Coronary artery (tissue), 2 donors: ENCODE measurements at places on chromosomes 2 and 18.

GRCh38 chr2:24015562-24016375 is 5.9 kb downstream of the MFSD2B start:
- no peak for DNase-seq

DNA sequence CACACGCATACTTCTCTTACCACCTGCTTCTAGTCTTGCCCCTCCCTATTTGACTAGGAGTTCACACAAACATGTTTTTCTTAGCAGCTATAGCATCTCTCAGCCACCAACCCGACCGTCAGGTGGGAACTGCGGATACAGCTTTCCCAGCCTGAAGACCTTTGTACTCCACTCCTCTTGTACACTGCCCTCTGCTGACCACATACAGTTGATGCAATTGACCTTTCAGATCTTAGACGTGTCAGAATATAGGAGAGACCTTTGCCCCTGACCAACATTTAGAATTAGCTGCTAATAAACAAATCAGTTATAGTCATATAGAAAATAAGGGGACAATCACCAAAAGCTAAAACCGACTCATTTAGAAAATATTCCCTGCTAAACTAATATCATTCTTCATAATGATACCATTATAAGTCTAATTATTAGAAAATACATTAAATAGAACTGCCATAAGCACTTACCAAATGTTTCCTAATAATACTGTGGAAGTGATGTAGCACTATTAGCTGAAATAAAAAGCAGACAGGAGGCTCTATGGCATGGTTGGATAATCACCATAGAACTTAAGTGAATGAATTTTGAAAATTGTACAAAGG is 208.4 kb downstream of the RAD51AP2 start:
- DNase-seq, result no peak

DNA sequence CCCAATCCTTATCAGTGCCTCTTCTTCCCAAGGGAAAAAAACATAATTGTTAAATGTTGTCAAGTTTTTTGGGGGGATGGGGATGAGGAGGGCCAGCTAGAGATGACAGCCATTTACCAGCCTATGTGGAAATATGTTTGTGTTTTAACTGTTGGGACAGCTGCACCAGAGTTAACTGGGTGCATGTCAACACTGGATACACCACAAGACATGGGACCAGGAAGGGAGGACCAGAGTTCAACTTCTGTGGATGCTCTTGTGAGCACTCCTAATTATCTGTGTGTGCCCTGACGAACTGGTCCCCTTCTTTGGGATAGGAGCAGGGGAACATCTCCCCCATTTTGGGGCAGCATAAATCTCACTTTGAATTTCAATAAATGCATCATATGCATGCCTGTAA is 66.1 kb upstream of the FZD5 start:
- no peak for DNase-seq

- DNase-seq, result peak; percentile 66
Measured at GRCh38 chr18:75161256-75162028, 47.5 kb downstream of the PTGR3 start.

DNA sequence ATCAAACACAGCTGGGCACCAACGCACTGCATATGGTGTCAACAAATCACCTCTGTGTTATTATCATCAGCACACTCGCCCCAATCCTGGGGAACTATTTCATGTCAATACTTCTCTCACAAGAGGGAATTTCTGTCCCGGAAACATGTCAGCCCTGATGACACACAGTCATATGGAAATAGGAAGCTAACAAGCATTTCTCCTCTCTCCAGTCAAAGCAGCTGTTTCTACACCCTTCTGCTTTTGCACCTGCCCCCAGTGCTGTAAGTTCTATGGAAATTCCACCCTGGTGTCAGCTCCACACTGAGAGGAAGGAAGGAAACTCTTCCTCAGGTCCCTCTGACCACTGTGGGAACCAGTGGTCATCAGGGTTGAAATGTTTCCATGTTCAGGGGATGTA is 447.6 kb upstream of the ID2 start:
- no peak for DNase-seq

DNA sequence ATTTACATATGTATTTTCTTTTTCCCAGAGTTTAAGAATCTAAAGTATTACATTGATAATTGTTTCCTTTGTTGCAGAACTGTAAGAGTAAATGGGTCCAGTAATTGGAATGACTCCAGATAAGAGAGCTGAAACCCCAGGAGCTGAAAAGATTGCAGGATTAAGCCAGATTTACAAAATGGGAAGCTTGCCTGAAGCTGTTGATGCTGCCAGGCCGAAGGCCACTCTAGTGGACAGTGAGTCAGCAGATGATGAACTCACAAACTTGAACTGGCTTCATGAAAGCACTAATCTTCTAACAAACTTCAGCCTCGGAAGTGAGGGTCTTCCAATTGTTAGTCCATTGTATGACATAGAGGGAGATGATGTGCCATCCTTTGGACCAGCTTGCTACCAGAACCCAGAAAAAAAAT is 183.8 kb upstream of the STON1 start:
- no peak for DNase-seq

GRCh38 chr18:39966275-39966674 is 1988.8 kb upstream of the PIK3C3 start:
- DNase-seq, result no peak

- no peak for DNase-seq
Measured at GRCh38 chr2:158783923-158784322, 11.2 kb upstream of the DAPL1 start.

DNA sequence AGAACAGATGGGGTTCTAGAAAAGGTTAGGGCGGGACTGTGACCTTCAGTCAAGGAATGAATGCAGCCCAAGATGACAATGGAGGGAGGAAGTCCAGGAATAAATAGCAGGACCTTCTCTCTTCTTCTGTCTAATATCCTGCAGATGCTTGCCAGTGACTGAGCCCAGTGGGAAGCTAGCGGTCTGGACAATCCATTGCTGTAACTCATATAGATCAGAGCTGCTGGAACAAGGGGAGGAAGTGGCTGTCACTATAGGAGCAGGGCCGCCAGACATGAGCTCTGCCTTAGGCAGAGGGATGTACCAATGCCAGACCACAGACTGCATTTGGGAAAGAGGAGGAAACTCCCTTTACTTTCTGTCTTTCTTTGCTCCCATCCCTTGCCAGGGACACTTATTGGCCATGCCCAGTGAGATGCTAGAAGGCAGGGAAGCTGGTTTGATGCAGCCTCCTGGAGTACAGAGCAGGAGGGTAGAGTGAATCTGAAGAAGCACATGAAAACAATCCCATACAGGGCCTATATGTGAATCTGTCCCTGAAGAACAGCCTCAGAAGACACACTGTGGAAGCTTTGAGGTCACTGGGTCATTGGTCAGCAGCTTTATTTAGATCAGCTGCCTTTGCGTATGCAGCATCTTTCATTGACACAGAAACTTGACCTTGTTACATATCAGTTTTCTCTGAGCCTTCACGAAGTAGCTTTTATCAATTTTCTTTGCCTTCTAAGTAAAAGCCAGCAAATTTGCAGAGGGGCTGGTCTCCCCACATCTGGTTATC is 65.4 kb downstream of the CCDC85A start:
- DNase-seq, result no peak

GRCh38 chr18:76430636-76431035 is 64.4 kb downstream of the ZNF516 start:
- DNase-seq, result no peak

DNA sequence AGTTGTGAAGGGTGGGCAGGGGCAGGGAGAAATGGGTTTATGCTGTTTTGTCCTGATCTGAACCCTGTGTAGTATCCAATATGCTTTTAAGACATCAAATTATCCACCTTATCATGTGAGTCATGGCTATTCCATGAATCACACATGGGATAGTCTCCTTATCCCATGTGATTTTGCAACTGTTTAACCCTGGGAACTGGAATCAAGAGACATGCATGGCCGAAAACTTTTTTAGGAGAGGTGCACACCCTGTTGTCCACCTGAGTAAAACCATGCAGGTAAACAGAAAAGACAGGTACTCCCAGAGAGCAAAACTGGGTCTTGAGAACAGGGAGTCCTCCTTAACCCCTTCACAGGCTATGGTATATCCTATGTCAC is 490.6 kb upstream of the HS6ST1 start:
- DNase-seq, result no peak

- DNase-seq, result no peak
Measured at GRCh38 chr2:239012936-239013677, 165.2 kb downstream of the TWIST2 start.

- DNase-seq, result no peak
Measured at GRCh38 chr2:177187631-177188312, 24.8 kb upstream of the HNRNPA3 start.

DNA sequence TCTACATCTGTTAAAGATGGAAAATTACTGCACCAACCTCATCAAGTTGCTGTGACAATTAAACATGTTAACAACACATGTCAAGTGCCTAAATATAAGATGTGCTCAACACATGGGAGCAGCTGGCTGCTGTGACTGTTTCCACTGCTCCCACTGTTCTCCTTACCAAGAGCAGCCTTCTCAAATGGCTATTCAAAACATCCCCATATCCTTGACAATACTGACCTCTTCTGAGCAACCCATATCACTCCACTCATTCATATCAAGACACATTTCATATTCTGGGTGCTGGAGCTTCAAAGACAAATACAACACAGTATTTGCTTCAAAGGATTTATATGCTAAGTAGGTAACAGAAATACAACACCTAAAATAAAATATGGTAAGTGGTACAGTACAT is 60.3 kb downstream of the PIAS2 start:
- no peak for DNase-seq

GRCh38 chr2:138003411-138003810 is 39.1 kb downstream of the HNMT start:
- DNase-seq, result no peak

DNA sequence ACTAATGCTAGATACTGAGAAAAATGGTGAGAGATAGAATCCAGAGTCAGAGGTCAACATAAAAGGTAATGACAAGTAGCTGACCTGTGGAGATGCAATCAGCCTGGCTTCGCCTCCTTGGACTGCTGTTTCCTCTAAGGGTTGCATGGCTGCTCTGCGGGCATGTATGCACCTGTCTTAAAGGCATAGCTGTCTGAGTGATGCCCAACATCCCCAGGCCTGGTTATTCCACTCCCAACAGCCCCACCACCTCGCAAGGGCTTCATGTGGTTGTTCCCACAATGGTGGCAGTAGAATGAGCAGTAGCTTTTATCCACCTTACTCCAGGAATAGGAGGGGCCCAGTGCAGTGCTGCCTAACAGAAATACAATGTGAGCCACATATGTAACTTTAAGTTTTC is 69.7 kb upstream of the ALK start:
- no peak for DNase-seq

GRCh38 chr18:72674710-72675109 is 130.6 kb upstream of the CBLN2 start:
- no peak for DNase-seq

DNA sequence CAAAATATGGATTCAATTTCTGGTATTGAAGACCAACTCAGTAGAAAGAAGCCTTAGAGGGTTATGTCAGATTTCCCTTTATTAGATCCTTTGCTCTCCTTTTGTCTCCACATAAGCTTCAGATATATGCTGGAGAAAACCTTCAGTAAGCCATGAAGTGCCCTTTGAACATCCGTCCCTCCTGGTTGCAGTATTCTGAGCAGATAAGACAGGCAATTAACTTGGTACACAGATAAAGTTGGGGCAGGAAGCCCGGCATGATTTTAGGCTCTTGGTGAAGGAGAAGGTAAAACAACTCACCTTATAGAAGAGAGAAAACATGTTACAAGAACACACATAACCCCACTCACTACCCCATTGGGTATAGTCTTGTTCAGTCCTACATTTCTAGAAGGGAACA is 76.4 kb downstream of the SRD5A2 start:
- DNase-seq, result no peak

DNA sequence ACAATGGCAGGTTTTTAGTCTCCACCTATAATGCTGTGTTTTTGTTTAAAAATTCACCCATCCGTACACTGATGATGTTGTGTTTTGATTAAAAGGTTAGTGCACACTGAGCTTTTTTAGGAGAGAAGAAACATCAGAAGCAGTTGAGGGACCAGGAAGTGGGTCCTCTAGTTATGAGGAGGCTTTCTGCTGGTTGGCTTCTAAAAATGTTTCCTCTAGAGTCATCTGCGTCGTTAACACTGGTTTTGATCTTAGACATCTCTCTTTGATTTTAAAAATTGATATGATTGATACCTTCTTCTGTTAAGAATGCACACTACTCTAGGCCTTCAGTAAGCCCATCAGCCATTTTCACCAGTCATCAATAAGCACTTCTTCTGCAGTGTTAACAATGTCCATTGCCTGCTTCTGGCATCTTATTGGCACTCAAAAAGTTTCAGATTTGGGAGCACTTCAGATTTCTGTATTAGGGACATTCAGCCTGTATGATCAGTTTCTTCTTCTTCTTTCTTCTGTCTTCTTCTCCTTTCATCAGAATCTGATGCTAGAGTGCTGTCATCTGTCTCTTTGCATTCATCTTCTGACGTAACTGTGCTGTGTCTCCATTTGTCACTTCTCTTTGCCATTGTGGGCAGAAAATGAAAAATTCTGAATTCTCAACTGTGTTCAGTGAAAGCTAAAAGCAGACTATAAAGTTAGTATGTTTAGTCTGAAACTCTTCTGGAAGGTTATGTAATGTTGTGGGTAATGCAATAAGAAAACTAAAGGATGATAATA is 56.3 kb downstream of the PHLPP1 start:
- no peak for DNase-seq

- DNase-seq, result no peak
Measured at GRCh38 chr2:232537079-232537478, 2.4 kb upstream of the CHRNG start.

- DNase-seq, result no peak
Measured at GRCh38 chr2:230589025-230589424, 123.6 kb upstream of the CAB39 start.

DNA sequence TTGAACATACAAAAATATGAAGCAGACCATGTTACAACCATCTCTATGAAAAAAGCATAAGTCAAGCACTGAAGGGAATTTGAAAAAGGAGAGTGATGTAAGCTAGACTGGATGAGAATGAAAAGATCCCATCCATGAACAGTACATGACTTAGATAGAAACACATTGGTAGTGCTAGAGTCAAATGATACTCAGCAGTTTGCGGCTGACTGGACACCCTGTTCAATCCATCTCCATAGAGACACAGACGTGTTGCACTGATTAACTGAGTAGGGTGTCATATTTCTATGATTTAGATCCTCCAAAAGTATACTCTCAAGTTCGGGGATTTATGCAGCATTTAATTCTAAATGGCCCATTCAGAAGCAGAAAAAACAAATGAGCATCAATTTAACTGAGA is 674.3 kb upstream of the NRXN1 start:
- DNase-seq, result no peak

DNA sequence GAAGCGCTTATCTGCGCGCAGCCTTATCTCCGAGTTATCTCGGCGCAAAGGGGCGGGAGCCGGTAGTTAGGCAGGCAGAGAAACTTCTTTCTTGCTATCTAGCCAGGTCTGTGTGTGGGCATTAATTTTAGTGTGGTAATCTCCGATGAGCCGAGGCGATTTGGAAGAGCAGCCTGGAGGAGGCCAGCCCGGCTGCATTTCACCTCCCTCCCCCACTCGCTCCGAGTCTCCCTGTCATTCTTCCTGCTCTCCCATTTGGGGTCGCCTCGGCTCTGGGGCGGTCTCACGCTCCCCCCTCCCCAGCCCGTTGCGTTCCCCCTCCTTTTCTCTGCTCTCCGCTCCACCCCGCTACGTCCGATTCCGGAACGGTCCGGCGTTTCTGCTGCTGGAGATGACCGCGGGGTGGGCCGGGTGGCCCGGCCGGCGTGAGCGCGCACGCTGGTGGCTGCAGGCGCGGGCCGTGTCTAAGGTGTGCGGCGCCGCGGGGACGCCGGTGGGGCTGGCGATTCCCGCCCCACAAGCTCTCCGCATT is 566 bp downstream of the GATA6 start:
- DNase-seq, result no peak
